ENCODE measurements at places on chromosomes 16 and 17.

GRCh38 chr16:28502290-28502689, 4.3 kb downstream of the IL27 start:
- DNase-seq: no peak

DNA sequence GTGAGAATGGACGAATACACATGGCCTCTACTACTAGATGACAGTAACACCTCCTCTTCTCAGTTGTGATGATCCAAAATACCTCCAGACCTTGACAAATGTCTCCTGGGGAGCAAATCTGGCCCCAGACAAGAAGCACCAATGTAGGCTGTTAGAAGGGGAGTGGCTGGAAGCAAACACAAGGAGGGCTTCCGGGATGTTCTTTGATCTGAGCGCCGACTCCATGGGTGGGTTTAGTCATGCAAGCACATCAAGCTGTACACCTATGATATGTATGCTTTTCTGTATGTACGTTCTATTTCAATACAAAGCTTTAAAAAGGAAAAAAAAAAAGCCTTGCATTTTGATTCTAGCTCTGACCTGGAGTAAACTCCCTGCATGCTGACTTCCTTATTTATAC, 61.4 kb downstream of the ARHGAP17 start:
- no peak for DNase-seq

- peak; percentile 45 for DNase-seq
Measured at GRCh38 chr16:595942-596735, 6.3 kb downstream of the RAB40C start.

GRCh38 chr17:20934288-20934687, 108.5 kb downstream of the USP22 start:
- no peak for DNase-seq

- DNase-seq: no peak
Measured at GRCh38 chr17:75840799-75841164, 3.4 kb downstream of the UNC13D start.

DNA sequence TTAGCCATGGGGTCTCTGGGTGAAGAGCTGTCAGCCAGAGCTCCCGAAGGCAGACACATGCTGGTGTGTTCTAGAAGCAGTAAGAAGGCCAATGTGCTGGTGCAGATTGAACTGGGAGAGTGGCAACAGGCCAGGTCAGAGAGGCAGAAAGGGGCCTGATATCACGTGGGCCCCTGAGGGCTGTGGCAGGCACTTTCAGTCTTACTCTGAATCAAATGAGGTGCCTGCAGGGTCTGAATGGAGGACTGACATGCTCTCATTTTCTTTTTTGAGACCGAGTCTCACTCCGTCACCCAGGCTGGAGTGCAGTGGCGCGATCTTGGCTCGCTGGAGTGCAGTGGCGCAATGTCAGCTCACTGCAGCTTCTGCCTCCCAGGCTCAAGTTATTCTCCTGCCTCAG, 293.8 kb downstream of the ABCC12 start:
- no peak for DNase-seq

DNA sequence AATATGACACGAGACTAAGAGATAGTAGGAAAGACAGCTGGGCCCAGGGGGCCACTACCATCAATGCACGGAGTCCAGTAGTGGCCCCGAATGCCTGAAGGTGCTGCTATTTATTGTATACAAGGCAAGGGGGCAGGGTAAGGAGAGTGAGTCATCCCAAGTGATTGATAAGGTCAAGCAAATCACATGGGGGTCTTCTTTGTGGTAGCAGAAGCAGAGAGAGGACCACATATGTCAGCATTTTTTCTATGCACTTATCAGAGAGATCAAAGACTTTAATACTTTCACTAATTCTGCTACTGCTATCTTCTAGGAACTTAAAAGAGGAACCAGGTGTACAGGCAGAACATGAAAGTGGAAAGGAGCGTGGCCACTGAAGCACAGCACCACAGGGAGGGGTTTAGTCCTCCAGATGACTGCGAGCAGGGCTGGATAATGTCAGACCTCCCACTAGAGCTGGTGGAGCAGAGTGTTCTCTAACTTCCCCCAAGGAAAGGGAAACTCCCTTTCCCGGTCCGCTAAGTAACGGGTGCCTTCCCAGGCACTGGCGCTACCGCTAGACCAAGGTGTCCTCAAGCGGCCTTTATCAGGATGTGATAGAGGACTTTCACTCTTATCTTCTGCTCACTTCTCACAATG, 26.4 kb upstream of the ARL4D start:
- DNase-seq: no peak

DNA sequence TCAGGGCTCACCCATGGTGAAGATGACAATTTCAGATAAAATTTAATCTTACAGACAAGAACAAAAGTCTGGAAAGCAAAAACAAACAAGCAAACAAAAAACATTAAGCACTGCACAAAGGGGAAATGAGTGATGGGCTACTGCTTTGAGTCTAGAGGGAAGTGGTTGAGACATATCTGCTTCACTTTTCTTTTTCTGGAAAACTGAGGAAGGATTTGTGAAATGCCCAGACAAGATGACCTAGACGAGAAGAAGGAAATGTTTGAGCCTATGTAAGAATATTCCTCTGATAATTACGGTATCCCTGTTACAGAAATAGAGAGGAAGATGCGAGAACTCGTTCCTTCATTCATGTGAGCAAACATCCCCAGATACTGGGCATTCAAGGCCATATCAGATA, 11.5 kb upstream of the HYDIN start:
- DNase-seq: no peak

- no peak for DNase-seq
Measured at GRCh38 chr17:76254275-76254674, 10.9 kb upstream of the UBALD2 start.

- DNase-seq: no peak
Measured at GRCh38 chr16:71225145-71225544, 5.4 kb downstream of the HYDIN start.

GRCh38 chr16:2270588-2271470, 2.9 kb upstream of the RNPS1 start:
- DNase-seq: no peak

DNA sequence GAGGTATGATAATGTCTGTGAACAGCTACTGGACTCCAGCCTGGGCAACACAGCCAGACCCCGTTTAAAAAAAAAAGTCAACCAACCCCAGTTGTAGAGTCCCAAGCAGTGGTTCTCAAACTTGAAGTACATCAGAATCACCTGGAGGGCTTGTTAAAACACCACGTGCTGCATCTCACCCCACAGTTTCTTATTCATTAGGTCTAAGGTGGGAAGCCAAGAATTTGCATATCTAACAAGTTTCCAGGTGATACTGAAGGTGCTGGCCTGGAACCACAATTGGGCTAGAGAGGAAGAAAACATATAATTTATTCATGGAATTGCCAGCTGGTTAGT, 6.7 kb upstream of the MSL1 start:
- no peak for DNase-seq

DNA sequence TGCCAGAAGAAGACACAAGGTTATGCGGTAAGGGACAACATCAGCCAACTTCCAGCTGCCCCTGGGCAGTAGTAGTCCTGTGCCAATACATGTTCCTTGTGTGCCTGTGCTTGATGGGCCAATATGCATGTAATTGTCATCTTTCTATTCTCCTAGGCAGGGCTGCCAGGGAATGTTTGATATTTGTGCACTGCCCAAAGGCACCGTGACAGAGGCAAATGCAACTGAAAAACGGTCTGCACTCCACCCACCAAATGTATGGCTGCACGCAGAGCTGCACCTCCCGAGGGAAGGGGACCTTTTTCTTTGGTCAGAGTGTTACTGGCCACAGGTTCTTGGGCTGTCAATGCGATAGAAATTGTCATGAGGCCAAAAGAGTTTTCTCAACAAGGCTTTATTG, 207.1 kb downstream of the LGALS9B start:
- no peak for DNase-seq

GRCh38 chr17:49588726-49589576, 13.3 kb downstream of the NXPH3 start:
- DNase-seq: no peak

- DNase-seq: no peak
Measured at GRCh38 chr16:53024045-53024444, 28.7 kb downstream of the CHD9NB start.

DNA sequence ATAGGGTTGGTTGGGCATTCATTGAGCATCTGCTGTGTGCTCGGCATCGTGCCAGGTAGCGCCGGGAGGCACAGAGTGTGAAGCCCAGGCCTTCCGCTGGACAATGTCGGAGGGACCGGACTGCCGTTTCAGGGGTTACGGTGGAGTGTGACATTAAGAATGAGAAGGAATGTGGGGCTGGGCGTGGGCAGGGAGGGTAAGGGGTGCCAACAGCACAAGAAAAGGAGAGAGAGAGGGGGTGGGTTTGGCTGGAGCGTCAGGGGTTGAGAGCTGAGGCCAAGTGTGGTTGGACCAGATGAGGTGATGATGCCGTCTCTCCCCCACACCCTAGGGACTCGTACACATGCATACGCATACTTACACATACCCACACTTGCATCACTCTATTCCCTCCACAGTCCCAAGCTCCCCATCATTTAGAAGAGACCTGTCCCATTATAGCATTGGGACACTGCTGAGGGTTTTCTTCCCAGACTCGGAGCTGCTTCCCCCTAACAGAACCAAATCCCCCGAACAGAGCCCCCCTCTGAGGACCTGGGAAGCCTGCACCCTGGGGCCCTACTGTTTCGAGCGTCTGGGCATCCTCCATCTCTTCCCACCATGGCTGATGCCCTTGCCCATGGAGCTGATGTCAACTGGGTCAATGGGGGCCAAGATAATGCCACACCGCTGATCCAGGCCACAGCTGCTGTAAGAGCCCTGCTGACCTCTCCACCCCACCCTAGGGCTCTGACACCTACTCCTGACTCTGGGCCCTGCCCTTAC, 3.3 kb upstream of the KCTD11 start:
- DNase-seq: no peak

DNA sequence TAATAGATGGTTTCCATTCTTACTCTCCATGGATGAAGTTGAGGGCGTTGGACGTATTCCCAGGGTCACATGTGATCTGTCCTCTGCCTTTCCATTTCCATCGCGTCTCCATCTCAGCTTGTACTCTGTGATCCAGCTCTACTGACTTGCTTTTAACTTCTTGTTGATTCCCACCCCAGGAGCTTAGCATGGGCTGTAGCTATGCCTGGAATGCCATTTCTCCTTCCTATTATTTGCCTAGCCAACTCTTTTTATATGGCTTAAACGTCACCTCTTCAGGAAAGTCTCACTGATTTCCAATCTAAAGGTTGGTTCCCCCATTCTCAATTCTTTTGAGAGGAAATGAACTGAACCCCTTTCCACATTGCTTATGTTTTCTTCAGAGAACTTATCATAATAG, 475.9 kb downstream of the XYLT1 start:
- no peak for DNase-seq

DNA sequence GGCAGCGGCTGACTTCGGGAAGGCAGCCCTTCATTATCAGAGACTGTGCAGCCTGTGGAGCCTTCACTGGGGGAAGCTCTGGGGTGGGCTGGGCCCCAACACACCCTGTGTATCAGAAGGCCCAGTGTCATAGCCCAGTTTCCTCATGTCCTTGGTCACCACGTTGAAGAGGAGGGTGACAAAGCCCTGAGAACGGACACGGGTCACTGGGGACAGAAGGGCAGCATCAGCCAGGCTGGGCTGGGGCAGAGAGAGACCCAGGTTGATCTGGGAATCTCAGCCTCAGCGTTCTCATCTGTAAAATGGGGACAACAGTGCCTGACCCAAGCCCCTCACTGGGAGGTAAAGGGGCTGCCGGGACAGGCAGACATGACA, 19.3 kb downstream of the B9D1 start:
- no peak for DNase-seq

- DNase-seq: no peak
Measured at GRCh38 chr17:39064374-39064773, 87.1 kb downstream of the PLXDC1 start.

DNA sequence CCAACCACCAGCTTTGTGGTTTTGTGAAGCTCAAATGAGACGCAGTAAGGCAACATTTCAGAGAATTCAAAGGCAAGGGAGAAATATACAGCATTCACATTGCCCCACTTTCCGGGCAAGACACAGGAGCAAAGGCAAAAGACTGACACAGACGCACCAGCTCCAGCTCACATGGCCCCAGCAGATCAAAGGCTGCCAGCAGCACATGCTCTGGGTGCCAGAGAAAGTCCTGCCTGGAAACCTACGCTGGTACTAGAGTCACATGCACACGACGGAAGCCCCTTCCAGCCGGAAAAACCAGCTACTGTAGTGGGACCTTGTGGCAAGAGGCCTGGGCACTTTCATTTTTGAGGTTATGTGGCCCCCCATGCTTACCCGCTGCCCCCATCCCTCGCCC, 50.1 kb downstream of the GTF3C1 start:
- DNase-seq: no peak

DNA sequence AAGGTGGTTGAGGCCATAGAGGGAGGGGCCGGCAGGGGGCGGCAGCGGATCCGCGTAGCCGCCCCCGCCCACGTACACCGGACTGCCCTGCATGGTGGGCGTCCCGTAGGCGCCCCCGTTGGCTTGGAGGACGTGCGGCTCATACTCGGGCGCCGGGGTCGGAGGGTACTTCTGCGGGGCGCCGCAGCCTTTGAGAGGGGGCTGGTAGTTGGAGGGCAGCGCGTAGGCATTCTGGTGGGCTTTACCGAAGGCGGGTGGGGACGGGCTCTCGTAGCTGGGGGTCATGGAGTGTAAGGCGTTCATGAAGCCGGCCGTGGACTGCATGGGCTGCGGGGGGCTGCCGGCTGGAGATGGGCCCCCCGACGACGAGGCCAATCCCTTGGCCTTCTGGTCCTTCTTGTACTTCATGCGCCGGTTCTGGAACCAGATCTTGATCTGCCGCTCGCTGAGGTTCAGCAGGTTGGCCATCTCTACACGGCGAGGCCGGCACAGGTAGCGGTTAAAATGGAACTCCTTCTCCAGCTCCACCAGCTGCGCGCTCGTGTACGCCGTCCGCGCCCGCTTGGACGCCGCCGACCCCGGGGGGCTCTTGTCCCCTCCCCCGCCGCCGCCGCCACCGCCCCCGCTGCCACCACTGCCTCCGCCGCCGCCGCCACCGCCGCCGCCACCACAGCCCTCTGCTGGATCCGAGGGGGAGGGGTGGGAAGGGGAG, 5.7 kb upstream of the HOXB2 start:
- no peak for DNase-seq

DNA sequence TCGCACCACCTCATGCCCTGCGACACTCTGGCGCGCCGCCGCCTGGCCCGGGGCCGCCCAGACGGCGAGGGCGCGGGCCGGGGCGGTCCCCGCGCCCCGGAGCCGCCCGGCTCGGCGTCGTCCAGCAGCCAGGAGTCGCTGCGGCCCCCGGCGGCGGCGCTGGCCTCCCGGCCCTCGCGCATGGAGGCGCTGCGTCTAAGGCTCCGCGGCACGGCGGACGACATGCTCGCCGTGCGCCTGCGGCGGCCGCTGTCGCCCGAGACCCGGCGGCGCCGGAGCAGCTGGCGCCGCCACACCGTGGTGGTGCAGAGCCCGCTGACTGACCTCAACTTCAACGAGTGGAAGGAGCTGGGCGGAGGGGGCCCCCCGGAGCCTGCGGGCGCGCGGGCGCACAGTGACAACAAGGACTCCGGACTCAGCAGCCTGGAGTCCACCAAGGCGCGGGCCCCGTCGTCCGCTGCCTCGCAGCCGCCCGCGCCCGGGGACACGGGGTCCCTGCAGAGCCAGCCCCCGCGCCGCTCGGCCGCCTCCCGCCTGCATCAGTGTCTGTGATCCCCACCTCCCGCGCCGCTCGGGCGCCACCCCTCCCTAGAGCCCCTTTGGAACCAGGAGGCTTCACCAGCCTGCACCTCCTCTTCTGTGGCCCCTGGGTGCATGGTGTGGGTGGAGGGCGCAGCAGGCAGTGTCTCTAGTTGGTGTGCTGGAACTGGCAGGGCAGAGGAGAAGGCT, 82.3 kb downstream of the ARHGAP23 start:
- no peak for DNase-seq

- DNase-seq: peak; percentile 86
Measured at GRCh38 chr17:44097110-44097958, 26.1 kb downstream of the HDAC5 start.

GRCh38 chr16:27634779-27635178, 84.8 kb downstream of the KATNIP start:
- no peak for DNase-seq
